ENCODE measurements at places on chromosomes 7 and 10.

- no peak for DNase-seq
Measured at GRCh38 chr10:2488446-2489005, 578.8 kb upstream of the PFKP start.

DNA sequence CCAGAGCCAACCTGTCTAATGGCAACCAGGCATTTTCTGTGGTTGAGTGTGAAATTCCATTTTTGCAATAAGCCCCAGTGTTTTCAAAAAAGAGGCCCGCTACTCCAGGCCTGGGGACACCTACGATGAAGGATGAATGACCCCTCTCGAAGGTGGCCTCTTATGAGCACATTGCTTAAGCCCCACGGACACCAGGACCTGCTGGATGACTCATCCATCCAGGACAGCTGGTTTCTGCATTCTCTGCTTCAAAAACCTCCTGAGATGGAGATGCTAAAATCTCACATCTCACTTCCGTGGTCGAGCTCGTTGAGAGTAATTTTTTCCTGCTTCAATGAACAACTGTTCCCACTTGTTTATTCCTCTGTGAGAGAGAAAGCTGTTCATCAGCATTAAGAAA lies 150.2 kb upstream of the FZD8 start:
- no peak for DNase-seq

- DNase-seq, result no peak
Measured at GRCh38 chr7:6317797-6318438, 45.5 kb upstream of the CYTH3 start.

DNA sequence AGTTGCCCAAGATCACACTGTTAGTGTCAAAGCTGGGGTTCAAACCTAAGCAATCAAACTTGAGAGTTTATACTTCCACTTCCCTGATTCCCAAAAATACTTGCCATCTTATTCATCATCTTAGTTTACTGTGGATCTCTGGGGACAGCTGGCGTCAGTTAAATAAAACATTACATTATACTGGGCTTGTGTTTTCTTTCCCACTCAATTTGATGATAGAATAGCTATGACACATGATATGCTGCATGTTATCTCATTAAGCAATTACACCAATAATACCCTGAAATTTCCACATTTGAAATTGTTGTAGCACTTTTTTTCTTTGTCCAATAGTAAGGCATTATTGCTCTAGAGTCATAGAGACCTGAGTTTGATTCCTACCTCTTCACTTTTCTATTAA lies 62.9 kb upstream of the MXI1 start:
- no peak for DNase-seq

GRCh38 chr10:100516847-100517246 lies 2.8 kb downstream of the SEC31B start:
- DNase-seq, result no peak

GRCh38 chr10:80132299-80133139 lies at the start of gene PLAC9:
TSS of gene PLAC9 (plus strand) at chr10:80132730. CDS start at chr10:80132763, 33 bp downstream.
- DNase-seq, result no peak

- DNase-seq, result no peak
Measured at GRCh38 chr10:122130474-122131110, 140.5 kb upstream of the BTBD16 start.

DNA sequence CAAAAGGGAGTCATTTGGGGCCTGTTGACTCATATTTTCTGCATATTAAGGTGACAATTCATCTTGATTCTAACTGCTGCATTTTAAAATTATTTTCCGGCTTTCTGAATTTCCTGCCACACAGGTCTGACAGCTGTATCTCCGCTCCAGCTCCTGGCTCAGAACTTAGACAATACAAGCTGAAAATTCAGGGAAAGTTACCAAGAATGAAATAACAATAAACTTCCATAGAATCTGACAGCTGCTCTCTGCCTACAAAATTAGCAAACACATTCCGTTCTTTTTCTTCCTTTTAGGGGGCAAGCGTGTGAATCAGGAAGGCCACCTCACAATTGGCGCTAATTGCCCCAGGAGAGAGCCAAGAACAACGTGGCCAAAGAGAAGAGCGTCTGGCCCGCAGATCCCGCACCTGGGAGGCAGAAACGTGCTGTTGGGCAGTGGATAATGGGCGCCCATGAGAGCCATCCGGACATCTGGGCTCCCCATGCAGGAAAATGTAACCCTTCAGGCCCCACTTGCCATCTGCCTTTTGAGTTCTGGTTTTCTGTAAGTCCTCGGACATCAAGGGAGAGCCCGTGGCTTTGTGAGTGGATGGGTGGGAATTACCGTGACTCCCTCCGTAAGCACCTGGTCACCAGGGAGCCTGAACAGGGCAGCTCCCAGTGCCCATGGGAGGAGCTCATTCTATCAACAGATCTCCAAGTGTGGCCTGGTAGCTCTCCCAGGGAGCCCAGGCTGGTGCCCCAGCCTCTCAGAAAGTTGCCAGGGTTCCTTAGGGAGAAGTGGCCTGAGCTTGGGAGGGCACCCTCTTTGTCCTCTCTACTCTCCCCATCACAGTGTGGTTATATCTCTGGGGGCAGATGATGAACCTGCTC lies 5.0 kb downstream of the CLRN3 start:
- no peak for DNase-seq

GRCh38 chr10:100566561-100566960 lies 30.8 kb downstream of the HIF1AN start:
- DNase-seq, result no peak

GRCh38 chr10:120802935-120803334 lies 48.2 kb upstream of the WDR11 start:
- DNase-seq, result no peak

- no peak for DNase-seq
Measured at GRCh38 chr10:84588971-84589370, 260.6 kb downstream of the CCSER2 start.

- DNase-seq, result no peak
Measured at GRCh38 chr10:103555325-103555649, 61.8 kb downstream of the NEURL1 start.

- DNase-seq, result no peak
Measured at GRCh38 chr7:22435720-22436119, 64.3 kb downstream of the STEAP1B start.

- no peak for DNase-seq
Measured at GRCh38 chr10:122499491-122499941, 38.2 kb downstream of the HTRA1 start.

- no peak for DNase-seq
Measured at GRCh38 chr10:54800741-54801421, at the start of gene PCDH15. TSS of gene PCDH15 (minus strand) at chr10:54801231. CDS start at chr10:54664262, 136,969 bp downstream.

DNA sequence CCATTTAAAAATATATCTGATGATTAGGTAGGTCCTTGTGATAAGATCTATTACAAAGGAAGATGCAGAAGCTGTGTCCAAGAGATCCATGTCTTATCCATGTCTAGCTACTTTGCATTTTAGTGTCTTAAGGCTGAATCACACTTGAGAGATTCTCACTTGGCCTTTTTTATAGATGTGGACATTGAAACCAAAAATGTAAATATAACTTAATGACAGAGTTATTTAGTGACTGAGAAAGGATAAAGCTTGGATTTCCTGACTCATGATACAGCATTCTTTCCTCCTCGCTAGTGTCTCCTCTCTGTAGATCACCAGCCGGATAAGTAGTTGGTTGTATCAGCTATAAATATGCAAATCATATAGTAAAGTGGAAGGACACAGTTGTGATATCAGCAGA lies 23.3 kb downstream of the INHBA start:
- DNase-seq, result no peak

DNA sequence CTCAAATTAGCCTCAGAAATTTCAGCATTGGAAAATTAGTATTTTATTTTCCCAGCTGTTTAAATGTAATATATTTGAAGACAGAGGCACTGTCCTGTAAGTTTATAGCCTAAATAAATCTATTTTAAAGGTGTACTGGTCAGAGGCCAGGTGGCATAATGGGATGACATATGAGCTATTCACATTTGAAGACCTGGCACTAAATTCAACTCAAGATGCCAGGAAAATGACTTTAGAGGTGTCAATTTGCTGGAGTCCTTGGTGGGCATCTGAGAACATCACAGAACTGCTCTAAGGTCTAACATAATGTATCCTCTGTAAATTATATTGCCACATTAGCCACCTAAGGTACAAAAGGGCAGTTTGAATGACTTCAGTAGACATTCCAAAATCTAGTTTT lies 348.9 kb upstream of the BMPER start:
- DNase-seq, result no peak

- no peak for DNase-seq
Measured at GRCh38 chr10:119029613-119030420, at the start of gene NANOS1. TSS of gene NANOS1 (plus strand) at chr10:119029714. CDS start at chr10:119029802, 88 bp downstream.

DNA sequence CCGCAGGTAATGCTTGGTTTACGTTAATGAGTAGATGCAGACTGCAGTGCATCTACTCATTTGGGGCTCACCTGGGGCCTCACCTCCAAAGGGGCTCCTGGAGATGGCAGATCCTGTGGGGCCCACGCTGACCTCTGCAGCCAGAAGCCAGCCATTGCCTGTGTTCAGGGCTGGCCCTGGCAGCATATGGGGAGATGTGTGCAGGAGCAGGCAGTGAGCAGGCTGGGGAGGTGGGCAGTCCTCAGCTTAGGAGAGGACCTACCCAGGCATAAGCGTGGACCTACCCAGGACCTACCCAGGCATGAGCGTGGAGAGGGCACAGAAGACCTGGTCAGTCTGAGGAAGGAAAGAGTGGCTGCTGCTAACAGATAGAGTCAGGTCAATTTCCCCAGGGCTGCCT lies 178.5 kb downstream of the PTPRN2 start:
- no peak for DNase-seq

- no peak for DNase-seq
Measured at GRCh38 chr10:133176546-133176945, 16.5 kb downstream of the KNDC1 start.

DNA sequence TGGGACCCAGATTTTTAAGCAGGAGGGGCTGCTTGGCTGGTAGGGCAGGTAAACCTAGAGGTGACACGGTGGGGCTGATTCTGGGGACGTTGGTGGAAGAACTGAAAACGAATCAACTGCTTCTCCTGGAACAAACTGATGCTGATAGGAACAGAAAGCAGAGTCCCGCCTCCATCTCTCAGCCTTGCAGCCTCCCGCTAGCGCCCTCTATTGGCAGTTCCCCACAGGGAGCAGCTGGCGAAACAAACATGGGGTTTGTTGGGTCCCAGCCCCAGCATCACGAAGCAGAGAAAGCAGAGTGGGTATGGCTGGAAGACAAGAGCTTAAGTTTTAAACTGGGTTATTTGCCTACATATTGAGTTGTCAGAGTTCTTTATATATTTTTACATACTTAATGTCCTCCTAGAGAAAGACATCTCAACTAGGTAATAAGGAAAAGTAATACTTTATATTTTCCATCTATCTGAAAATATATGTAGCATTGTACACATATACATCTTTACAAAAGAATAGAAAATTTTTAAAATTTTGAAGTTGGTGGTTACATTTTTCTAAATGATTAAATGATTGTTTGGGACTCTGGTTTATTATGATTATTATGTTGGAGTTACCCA lies 42.3 kb upstream of the FOXI2 start:
- DNase-seq, result peak; percentile 1

GRCh38 chr7:7751243-7752092 lies 33.1 kb upstream of the RPA3 start:
- DNase-seq, result no peak

DNA sequence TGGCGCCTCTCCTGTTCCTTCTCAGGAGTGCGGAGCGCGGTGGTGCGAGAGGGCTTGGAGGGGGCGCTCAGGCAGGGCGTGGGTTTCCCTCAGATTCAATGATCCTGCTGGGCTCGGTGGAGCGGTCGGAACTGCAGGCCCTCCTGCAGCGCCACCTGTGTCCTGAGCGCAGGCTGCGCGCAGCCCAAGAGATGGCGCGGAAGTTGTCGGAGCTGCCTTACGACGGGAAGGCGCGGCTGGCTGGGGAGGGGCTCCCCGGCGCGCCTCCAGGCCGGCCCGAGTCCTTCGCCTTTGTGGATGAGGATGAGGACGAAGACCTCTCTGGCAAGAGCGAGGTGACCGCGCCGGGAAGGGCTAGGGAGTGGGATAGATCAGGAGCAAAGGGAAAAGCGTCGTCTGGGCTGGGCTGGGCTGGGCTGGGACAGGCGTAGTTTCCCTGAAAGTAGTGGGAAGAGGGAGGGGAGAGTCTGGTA lies 17.0 kb downstream of the FAM131B start:
- peak; percentile 59 for DNase-seq

Measured in activated T-cell treated with anti-CD3 and anti-CD28 coated beads for 24 hours (primary cell).